Activated effector memory CD4-positive, alpha-beta T cell treated with anti-CD3 and anti-CD28 coated beads, Interleukin-2, amount 50 U/mL, for 16 hours (primary cell): ENCODE measurements at places on chromosomes 7 and 10.

- no peak for DNase-seq
These were observed 59.8 kb upstream of the ADAM12 start for GRCh38 chr10:126448091-126448490.

- DNase-seq = peak; percentile 64
These were observed 2.6 kb upstream of the TMEM130 start for GRCh38 chr7:98872328-98872924.

GRCh38 chr7:94507962-94508361 is 1.6 kb upstream of the CASD1 start:
- no peak for DNase-seq

GRCh38 chr10:1462994-1463633 is 274.2 kb downstream of the ADARB2 start:
- DNase-seq = no peak

GRCh38 chr10:15515202-15515601 is 144.1 kb upstream of the FAM171A1 start:
- no peak for DNase-seq

GRCh38 chr7:20030417-20030816 is 186.8 kb downstream of the MACC1 start:
- no peak for DNase-seq

DNA sequence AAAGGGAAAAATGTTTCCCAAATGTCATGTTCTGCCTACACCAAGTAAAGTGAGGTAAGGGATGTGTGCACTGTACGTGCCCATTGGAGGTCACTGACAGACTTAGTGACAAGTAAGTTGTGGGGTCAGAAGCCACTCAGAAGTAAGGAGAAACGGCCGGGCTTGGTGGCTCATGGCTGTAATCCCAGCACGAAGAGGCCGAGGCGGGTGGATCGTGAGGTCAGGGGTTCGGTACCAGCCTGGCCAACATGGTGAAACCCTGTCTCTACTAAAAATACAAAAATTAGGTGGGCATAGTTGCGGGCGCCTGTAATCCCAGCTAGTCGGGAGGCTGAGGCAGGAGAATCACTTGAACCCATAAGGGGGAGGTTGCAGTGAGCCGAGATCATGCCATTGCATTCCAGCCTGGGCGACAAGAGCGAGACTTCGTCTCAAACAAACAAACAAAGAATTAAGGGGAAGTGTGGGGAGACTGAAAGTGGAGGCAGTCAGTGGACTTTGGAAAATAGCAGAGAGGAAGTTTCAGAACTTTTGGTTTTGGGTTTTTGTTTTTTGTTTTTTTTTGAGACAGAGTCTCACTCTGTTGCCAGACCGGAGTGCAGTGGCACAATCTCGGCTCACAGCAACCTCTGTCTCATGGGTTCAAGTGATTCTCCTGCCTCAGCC is 114.8 kb downstream of the WDFY4 start:
- DNase-seq = no peak

- no peak for DNase-seq
These were observed 24.1 kb downstream of the SORCS3 start for GRCh38 chr10:104665174-104665573.

DNA sequence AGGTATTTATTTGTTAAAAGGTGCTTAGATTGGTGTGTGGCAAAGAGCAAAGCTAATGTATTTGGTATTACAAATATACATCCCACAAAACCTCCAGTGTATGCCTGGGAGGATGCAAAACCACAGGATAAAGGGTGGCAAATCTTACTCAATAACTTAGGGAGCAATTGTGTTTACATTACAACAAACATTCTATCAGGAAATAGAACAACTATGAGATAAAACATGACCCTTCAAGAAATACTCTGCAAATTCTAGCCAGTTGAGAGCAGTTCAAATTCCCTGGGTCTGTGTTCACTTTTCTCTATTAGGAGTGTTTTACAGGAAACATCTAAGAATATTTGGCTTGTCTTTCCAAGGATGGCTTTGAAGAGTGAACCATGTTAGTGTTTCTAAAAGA is 64.9 kb downstream of the CUL1 start:
- no peak for DNase-seq

- DNase-seq = no peak
These were observed 27.5 kb downstream of the HOXA1 start for GRCh38 chr7:27068259-27068658.

- DNase-seq = no peak
These were observed 7.3 kb downstream of the TFPI2 start for GRCh38 chr7:93883078-93883916.

DNA sequence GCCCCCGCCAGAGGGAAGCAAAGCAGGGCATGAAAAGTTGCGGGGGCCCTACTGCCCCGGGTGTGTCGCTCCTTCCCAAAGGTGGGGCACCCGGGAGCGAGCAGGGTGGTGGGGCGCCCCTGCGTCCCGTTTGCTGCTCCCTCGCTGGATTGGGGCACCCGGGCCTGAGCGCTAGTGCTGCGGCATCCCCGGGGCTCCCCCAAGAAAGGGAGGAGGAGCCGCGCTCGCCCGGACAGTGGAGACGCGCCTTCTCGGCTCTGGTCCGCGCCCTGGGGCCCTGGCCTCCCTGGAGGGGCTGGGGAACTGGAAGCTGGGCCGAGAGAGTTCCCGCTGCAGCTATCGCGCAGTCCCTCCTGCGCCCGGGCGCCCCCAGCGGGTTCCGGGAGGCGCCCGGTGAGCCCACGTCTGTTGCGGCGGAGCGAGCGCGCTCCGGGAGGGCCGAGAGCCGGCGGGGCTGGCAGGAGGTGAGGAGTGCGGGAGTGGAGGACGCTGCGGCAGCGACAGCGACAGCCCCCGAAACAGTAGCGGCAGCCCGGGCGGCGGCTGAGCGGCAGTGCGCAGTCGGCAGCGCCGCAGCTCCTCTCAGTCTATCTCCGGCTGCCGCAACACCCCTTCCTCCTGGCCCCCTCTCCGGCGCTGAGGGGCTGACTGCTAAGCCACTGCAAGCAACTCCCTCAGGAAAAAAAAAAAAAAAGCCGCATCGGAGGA is 504 bp upstream of the BMPER start:
- no peak for DNase-seq

GRCh38 chr7:27685209-27685608 is 22.5 kb upstream of the HIBADH start:
- no peak for DNase-seq

GRCh38 chr10:78749898-78750297 is 318.9 kb upstream of the ZMIZ1 start:
- DNase-seq = no peak

DNA sequence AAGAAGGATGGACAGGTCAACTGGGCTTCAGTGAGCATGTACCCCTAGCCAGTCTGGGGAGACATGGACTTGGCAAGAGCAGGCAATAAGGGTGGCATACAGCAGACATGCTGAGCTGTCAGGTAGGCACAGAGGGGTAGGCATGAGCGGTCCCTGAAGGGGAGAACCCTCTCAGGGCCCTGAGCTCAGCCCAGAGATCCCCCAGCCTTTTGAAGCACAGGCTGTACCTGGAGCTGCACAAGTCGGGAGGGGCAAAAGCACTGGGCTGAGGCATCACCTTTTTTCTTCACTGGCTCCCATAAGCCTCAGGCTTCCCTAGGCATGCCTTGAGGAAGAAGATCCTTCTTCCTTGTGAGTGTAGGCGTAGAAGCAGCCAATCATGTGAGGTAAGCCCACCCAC is 42.3 kb downstream of the ZNF727 start:
- DNase-seq = no peak

GRCh38 chr7:11177793-11178192 is 204.1 kb downstream of the PHF14 start:
- DNase-seq = no peak

GRCh38 chr7:96303686-96304443 is 18.0 kb downstream of the SLC25A13 start:
- no peak for DNase-seq

DNA sequence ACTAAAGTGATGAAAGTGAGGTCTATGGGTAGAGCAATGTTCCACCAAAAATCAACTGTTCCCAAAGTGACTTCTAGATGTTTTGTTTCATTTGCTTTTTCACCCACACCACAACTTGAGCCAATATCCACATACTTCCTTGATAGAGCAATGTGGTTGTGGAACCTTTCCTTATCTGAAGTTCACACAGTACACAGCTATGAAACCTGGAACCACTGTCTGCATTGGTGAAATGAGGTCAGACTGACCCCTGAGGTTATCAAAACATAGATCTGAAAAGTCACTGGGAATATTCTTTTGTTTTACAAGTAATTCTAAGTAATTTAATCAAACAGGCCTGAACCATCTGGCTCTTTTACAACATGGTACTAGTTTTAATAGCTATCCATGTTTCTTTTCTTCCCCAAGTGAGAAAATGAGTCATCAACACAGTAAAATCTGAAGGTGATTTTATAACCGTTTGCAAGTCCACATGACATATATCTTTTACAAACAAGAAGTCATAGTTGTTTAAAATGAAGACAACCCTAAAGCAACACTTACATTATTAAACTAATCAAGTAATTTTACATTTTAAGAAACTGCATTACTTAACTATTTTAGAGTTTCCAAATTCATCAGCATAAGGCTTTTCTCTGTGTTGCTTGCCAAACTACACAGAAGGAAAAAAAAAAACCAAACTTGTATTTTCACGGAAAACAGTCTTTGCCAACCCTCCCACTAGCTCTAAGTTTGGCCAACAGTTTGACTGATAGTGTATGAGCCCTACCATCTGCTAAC is 80.3 kb downstream of the LRRC17 start:
- DNase-seq = no peak

- no peak for DNase-seq
These were observed 10.6 kb downstream of the DBF4 start for GRCh38 chr7:87886875-87887274.

DNA sequence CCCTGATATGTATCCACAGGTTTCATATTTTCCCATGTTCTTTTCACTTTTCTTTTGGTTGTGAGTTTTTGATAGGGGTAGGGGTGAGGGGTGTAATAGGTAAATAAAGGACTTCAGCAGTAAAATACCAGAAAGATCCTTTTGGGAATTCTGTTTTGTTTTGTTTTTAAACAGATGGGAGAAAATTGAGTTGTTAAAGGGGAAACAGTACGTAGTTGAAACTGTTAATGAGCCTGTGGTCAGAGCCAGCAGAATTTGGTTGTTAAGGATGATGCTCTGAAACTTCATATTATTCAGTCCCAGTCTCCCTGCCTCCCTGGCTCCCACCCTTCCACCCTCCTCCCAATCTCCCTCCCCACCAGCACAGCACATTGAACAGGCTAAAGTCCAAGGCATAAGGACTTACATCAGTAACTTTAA is 195.9 kb downstream of the CREB5 start:
- DNase-seq = no peak

- no peak for DNase-seq
These were observed 40.5 kb downstream of the LYZL1 start for GRCh38 chr10:29329420-29329819.

GRCh38 chr10:110137142-110137545 is 70.3 kb upstream of the MXI1 start:
- DNase-seq = no peak

DNA sequence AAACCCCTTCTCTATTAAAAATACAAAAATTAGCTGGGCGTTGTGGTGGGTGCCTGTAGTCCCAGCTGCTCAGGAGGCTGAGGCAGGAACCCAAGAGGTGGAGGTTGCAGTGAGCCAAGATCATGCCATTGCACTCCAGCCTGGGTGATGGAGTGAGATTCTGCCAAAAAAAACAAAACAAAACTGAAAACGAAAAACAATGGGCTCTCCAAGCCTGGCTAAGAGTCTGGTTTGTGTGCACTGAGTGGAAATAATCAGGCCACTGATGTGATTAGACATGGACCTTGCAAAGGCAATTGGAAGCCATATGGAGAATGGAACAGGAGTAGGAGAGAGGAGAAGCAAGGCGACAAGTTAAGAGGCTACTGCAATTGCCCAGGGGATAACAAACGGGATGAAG is 60.1 kb upstream of the GSDME start:
- no peak for DNase-seq
